Adrenal gland (tissue), 19 donors: ENCODE measurements at places on chromosomes 4 and X. TPM values are rescaled to one million over a fixed set of nuclear protein-coding genes. Genes with fewer than 3 reads are reported as not detected.

GJB1 gene
- not detected for polyA plus RNA-seq

TLL1 gene
- polyA plus RNA-seq, result 1.2 TPM

ADGRG2 gene
- polyA plus RNA-seq, result 0.51 TPM

CT55 gene
- polyA plus RNA-seq, result not detected

KIAA1210 gene
- 2.3 TPM for polyA plus RNA-seq

EFHC2 gene
- polyA plus RNA-seq, result 0.27 TPM

AMBN gene
- not detected for polyA plus RNA-seq

ARHGAP6 gene
- polyA plus RNA-seq, result 1.4 TPM

ZNF280C gene
- polyA plus RNA-seq, result 3.0 TPM

KIF4A gene
- polyA plus RNA-seq, result 0.08 TPM

ANK2 gene
- polyA plus RNA-seq, result 14.2 TPM

NUDT11 gene
- 5.0 TPM for polyA plus RNA-seq
